ENCODE measurements at places on chromosomes 4 and X. TPM values are rescaled to one million over a fixed set of nuclear protein-coding genes. Genes with fewer than 3 reads are reported as not detected.

- DNase-seq: no peak
These were observed 75.4 kb downstream of the FAM13A start for GRCh38 chr4:88981556-88981955.

DNA sequence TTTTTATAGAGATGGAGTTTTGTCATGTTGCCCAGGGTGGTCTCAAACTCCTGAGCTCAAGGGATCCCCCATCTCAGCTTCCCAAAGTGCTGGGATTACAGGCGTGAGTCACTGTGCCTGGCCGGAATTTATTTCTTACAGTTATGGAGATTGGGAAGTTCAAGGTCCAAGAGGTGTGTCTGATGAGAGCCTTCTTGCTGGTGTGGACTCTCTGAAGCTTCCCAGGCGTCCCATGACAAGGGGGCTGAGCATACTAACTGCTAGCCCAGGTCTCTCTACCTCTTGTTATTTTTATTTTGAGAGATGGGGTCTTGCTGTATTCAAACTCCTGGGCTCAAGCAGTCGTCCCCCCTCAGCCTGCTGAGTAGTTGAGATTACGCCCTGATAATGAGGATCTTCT lies 2.9 kb upstream of the NSD2 start:
- DNase-seq: no peak

GRCh38 chr4:108097990-108098553 lies 70.7 kb downstream of the LEF1 start:
- no peak for DNase-seq

- no peak for DNase-seq
These were observed 42.0 kb downstream of the LGI2 start for GRCh38 chr4:24988776-24989175.

- DNase-seq: no peak
These were observed 14.5 kb upstream of the GTPBP6 start for GRCh38 chrX:332916-333610.

DNA sequence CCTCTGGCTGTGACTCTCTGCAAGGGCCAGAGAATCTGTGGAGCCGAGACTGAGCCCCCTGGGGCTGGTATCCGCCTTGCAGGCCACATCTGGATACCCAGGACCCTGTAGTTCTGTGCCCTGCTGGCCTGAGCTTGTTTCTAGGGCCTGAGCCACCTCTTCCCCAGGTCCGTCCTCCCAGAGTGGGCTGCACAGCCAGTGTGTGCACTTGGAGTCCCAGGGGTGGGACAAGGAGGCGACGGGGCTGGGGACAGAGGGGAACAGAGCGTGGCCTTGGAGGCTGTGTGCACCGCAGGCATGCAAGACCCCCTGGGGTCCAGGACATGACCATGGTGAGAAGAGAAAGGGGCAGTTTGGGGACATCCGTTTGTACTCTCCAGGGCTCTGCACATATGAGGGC lies 105.5 kb downstream of the SORCS2 start:
- no peak for DNase-seq

DNA sequence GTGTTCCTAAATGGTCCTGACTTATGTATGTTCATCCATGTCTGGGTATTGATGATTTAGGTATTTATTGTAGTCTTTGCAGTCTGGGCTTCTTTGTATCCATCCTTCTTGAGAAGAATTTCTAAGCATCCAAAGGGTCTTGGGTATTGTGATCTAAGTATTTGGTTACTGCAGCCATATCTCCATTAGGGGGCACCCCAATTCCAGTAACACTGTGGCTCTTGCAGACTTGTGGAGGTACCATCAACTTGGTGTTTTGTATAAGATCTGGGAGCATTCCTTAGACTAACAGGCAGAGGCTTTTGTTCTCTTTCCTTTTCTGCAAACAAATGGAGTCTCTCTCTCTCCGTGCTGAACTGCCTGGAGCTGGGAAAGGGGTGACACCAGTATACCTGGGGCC lies 113.7 kb upstream of the NEXMIF start:
- DNase-seq: no peak

DNA sequence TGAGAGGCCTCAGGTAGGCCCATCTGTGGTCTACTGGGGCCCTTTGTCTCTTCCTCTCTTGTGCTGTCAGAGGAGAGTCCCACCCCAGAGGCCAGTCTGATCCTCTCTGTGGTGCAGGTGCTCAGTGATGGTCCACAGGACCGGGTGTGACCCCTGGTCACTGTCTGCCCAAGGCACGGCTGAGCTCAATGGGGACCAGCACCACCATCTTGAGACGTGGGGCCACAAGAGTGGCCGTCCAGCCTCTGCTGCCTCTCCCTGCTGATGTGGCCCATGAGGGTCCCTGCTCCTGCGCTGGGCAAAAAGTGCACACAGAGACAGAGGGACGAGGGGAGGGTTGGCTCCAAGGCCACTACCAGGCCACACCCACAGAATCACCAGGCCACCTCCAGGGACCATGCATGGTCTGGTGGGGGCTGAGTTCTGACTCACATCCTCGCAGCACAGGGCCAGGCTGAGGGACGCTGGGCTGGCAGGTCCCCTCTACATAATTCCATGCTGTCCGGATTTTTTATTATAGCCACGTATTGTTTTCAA lies 88.3 kb downstream of the FAM53A start:
- DNase-seq: no peak

GRCh38 chrX:32985544-32985943 lies 225.8 kb downstream of the DMD start:
- DNase-seq: peak; percentile 3

Gene NEXMIF
- polyA plus RNA-seq: 0.27 TPM

Gene PPP2R2C
- polyA plus RNA-seq: 0.45 TPM

Gene GPRASP2
- polyA plus RNA-seq: 16.6 TPM

GRCh38 chr4:108991551-108992328 lies 228.9 kb upstream of the ETNPPL start:
- DNase-seq: no peak

Gene FABP2
- polyA plus RNA-seq: not detected

Gene WDFY3
- polyA plus RNA-seq: 25.5 TPM

GRCh38 chrX:69503782-69504625 lies at the start of gene NALF2:
Gene NALF2, plus strand, starts transcription at chrX:69504326. Its CDS starts 957 bp downstream, at chrX:69505283.
- peak; percentile 75 for DNase-seq

- DNase-seq: no peak
These were observed 595.0 kb upstream of the BOD1L1 start for GRCh38 chr4:14222377-14223029.

GRCh38 chr4:188372058-188372457 lies 232.8 kb downstream of the TRIML1 start:
- no peak for DNase-seq

- peak; percentile 88 for DNase-seq
These were observed 20.1 kb upstream of the ARAF start for GRCh38 chrX:47540754-47541538.

- no peak for DNase-seq
These were observed 78.4 kb downstream of the IRF2 start for GRCh38 chr4:184395971-184396391.

DNA sequence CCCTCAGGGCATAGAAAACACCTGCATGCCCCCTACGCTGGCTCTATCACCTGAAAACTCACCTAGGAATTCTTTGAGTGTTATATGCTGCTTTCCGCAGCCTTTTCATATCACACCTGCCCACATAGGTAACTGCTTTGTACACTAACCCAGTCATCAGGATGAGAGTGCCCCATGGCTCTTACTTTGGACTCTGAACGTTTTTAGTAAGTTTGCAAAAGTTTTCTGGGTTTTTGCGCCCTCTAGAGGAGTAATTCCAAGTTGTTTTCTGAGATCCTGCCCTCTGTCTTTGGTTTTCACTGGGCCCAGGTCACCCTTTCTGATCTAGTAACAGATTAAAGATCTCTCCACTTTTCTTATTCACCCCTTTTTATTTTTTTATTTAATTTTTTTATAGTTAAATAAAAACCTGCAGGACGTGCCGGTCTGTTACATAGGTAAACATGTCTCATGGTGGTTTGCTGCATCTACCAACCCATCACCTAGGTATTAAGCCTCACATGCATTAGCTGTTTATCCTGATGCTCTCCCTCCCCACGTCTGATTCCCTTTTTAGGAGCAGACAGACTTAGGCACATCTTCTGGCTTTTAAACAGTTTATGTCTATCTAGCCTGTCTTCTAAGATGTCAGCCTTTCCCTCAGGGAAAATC lies 139.2 kb downstream of the NWD2 start:
- no peak for DNase-seq
